Activated CD4-positive, alpha-beta T cell treated with anti-CD3 and anti-CD28 coated beads for 36 hours (primary cell): ENCODE measurements at places on chromosomes 6 and 20.

- DNase-seq: no peak
Observed at GRCh38 chr6:34190504-34191122, 44.7 kb upstream of the GRM4 start.

- peak; percentile 80 for DNase-seq
Observed at GRCh38 chr6:12051861-12052368, 39.8 kb downstream of the HIVEP1 start.

DNA sequence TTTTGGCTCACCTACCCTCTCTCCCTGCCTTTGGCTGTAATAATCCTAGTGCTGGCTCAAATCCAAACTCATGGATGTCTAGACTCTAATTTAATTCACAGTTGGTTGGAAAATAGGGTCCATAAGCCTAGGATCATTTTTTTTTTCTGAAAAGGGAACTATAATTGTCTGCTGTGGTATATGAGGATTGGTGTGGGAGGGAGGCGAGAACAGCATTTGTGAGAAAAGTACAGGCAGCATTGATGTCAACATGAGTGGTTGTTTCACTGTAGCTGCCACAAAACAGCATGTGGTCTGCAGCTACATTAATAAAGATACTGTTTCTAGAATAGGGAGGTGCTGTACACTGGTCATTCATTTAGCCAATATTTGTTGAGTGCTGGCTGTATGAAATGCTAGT, 18.6 kb upstream of the POLR1H start:
- DNase-seq: no peak

- peak; percentile 18 for DNase-seq
Observed at GRCh38 chr6:17585766-17586490, 14.2 kb upstream of the FAM8A1 start.
